Stimulated activated CD4-positive, alpha-beta T cell treated with anti-CD3 and anti-CD28 coated beads, Interleukin-12 subunit alpha, Interleukin-12 subunit beta, amount 100 ng/mL, for 4 hours (primary cell): ENCODE measurements at places on chromosomes 13 and 19.

DNA sequence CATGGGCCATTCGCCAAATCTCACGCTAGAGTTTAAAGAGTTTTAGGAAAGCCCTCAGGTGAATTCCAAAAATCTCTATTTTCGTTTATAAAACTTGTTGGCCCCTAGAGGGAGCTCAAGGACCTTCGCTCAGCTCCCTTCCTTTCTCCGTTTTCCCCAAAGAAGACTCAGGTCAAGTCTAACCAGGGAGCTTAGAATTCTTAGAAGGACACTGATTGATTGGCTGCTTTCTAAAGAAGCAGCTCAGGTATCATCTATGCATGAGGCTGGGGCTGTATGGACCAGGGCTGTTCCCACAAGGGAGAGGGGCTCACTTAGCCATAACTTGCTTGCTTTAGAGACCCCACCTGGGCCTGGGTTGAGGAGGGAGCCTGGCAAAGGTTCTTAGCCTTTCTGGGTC lies 20.5 kb downstream of the DZIP1 start:
- DNase-seq: no peak

DNA sequence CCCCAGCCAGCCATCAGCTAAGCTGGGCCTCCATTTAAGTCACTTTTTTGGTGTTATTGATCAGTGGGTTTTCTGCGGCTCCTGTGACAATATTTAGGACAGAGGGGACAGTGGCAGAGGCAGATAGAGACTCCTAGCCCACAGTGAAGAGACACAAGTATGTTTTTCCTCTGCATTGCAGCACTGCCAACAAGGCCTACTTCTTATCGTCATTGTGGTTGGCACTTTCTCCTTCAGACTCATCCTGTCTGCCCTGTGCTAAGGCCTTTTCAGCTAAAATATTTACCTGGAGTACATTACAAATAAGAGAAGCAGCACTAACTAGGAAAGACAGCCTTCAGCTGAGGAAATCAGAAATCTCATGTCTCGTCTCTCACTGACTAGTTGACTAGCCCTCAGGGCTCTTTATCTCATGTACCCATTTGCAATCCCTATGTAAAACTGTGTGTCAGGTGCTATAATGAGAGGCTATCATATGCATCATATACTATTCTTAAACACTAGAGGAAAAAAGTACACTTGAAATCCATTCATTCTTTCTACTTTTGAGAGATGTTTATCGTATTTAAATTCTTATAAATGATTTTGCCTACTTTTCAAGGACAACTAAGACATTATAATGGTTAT lies 62.2 kb downstream of the ZAR1L start:
- DNase-seq: no peak

- no peak for DNase-seq
These were observed 724.6 kb downstream of the SLITRK5 start for GRCh38 chr13:88395804-88396203.

DNA sequence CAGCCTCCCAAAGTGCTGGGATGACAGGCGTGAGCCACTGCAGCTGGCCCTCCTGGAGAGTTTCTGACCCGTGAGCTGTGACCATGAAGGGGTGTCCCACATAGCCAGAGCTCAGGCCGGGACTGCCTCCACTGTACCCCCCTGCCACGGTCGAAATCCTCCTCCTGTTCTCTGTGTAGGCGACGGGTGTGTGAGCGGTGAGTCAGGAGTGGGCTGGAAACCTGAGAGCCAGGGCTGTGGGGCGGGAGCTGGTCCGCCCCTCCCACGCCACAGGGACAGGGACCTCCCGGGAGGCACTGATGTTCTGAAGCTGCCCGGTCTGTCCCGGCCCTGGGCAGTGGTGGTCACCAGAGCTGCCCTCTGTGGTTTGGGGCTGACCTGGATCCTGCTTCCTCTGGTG lies 3.9 kb downstream of the WDR18 start:
- no peak for DNase-seq

DNA sequence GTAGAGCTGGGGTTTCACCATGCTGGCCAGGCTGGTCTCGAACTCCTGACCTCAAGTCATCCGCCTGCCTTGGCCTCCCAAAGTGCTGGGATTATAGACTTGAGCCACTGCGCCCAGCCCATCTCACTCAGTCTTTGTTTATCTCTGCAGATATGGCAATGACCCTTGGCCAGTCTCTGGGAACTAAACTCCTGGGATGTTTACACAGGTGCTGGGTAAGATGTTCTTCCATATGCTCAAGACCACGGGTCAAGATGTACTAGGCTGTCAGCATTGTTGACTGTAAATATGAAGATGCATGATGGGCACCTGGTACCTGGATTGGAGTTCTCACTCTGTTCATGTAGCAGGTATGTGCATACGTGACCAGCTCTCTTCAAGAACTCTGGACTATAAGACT lies 35.8 kb downstream of the ZNF473 start:
- DNase-seq: no peak

DNA sequence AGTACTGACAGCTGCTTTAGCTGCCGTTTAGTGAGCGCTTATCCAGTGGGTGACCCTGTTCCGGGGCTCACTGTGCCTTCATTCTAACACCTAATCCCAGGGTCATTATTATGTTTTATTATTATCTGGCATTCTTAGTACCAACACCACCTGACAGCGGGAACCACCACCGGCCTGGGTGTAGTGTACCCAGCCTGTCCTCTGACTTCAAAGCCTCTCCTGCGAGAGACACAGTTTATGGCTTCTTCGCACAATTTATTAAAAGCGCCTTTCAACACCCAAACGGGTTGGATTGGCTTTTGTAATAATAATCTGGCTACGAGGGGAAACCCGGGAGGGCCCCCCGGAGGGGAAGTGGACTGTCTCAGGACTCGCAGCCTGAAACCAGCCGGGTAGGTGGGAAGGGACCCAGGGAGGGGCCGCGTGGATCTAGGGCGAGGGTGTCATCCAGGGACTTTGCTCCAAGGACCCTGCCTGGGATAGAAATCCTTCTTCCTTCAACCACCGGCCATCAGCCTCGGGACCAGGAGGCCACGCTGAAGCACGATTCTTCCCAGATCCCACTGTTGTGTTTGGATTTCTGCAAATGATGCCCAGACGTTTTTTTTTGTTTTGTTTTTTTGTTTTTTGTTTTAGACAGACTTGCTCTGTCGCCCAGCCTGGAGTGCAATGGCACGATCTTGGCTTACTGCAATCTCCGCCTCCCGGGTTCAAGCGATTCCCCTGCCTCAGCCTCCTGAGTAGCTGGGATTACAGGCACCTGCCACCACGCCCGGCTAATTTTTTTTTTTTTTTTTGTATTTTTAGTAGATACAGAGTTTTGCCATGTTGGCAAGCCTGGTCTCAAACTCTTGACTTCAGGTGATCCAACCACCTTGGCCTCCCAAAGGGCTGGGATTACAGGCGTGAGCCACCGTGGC lies 1.6 kb upstream of the ZBTB7A start:
- DNase-seq: no peak

- DNase-seq: no peak
These were observed 628 bp downstream of the CAPN12 start for GRCh38 chr19:38743394-38744297.

GRCh38 chr13:41919741-41920487 lies 41.0 kb downstream of the VWA8 start:
- DNase-seq: no peak

DNA sequence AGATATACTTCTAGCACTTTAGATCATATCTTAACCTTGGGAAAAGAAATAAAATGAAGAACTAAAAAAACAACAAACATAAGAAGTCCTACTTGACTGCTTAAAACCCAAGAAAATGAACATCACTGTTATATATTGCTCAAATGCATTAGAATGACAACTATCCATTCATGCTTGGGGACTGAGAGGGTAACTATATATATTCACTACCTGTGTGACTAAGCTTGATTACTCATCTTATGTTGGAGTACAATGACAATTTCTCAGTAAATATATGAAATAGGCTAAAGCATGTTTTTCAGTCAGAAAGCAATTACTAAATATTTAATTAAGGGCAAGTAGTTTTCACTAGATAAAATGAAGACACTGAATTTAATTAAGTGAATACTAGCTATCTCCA lies 40.1 kb downstream of the ZC3H13 start:
- no peak for DNase-seq

GRCh38 chr13:34779171-34779570 lies 162.9 kb upstream of the NBEA start:
- no peak for DNase-seq

GRCh38 chr13:98665638-98665995 lies 86.9 kb downstream of the SLC15A1 start:
- DNase-seq: no peak

DNA sequence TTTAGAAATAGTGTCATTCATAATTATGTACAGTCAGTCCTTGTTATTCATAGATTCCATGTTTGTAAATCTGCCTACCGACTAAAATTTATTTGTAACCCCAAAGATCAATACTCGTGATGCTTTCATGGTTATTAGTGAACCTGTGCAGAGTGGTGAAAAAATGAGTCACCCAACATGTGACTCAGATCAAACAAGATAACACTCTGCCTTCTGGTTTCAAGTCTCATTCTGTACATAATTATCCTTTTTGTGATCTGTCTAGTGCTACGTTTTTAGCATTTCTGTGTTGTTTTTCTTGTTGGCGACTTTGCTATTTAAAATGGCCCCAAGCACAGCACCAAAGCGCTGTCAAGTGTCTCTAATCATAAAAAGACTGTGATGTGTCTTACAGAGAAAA lies 274.7 kb downstream of the SUCLA2 start:
- no peak for DNase-seq

- DNase-seq: no peak
These were observed 11.1 kb downstream of the IRGC start for GRCh38 chr19:43726736-43727592.

DNA sequence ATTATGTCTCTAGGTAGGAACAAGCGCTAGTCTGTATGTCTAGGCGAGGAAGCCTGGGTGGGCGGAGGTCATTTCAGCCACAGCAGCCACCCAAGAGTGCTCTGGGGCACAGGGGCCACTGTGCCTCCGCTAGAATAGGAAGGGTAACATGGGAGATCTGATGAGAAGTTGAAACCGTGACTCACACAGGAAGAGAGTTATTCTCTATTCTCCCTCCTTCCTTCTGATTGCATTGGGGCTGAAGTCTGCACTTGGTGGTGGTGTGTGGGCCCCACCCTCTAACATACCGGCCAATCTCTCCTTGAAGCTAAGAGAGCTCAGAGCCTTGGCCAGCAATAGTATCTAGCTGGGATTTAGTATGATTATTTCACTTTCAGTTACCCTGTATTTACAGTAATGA lies 20.3 kb upstream of the GGACT start:
- no peak for DNase-seq

DNA sequence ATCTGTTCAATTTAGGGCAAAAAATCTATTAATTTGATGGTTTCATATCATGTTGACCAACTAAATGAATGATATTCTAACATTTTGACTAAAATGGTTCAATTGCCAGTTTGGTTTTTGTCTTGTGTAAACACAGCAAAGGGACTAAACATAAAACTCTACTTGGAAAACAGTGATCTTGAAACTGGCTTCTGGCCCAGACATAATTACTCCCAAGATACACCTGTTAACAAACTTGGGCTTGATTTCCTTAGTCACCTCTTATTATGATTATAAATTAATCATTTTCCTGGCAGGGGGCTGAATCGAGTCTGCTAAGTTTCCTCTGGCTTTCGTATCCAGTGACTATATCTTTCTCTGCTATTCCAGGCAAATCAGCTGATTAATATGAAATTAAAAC lies 78.0 kb upstream of the OXGR1 start:
- DNase-seq: no peak

- DNase-seq: no peak
These were observed at the start of gene EPS8L1 for GRCh38 chr19:55075371-55075998. TSS of gene EPS8L1 (plus strand) at chr19:55075869. CDS start at chr19:55076445, 576 bp downstream.

GRCh38 chr19:1264801-1265614 lies 4.1 kb upstream of the CIRBP start:
- DNase-seq: no peak

DNA sequence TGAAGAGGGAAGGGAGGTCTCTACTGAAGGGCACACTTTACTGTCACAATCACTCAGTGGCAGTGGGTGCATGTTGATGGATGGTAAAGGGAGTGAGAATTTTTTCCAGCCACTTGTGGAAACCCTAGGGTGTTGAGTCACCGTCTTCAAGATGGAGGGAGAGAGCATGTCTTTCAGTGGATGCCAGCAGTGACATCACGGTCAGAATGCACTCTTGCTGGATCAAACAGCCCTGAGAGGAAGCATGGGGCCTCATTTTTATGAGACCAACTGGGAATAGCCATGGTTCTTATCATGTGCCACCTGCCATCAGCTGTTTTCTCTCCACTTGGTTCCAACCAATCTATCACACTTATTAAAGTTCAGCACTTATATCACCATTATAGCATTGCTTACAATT lies 182.5 kb downstream of the KCNRG start:
- no peak for DNase-seq

DNA sequence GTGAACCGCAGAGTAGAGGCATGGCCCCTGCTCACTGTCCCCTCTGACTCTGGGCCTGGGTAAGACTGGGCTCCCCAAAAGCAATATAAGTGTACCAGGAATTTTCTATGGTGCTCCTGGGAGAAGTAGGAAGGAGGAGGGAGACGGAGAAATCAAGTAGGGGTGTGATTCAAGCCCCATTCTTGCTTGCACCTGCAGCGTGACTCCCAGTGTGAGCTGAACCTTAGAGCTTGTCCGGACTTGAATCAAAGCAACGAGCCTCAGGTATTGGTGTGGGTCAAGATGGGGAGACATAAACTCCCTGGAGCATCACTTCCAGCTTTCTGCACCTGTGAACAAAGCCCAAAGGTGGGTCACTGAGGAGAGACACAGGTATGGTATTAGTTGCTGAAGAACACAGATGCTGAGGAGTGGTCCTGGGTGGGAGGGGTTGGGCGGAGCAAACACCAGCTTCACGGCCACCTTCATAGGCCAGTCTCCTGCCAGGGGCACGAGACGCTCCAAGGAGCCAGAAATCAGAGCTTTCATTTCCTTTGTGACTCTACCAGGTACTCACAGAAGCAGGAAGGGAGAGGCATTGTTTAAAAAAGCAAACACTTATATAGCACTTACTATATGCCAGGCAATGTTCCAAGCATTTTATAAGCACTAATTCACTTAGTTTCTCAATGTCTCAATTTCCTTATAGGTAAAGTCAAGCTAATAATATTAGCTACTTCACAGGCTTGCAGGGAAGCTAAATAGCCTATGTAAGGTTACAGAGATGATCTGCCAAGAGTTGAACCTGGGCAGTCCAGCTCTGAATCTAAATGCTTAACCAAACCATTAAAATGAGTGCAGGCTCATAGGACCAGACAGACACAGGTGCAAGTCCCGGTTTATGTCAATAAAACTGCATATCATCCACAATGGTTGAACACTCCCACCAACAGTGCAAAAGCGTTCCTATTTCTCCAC lies 775.3 kb downstream of the UQCRFS1 start:
- DNase-seq: no peak

DNA sequence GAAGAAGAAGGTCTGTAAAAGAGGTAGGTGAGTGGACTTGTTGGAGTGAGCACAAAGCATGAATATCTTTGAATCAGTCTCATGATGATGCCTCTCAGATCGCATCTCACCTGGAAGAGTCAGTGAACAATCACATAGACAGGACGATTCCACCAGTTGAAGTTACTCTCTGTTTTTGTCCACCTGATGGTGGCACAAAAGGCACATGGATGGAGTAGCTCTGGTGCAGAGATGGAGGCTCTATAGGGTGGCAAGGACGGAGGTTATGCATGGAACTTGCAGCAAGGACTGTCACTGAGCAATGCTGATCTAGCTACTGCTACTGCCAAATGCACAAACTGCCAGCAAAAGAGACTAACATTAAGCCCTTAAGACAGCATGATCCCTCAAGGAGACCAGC lies 10.3 kb upstream of the MYCBP2 start:
- DNase-seq: no peak
